ENCODE measurements at places on chromosomes 7 and 10. TPM values are rescaled to one million over a fixed set of nuclear protein-coding genes. Genes with fewer than 3 reads are reported as not detected.

The FAM20C gene
- 11.3 TPM for polyA plus RNA-seq

The ABCF2 gene
- polyA plus RNA-seq = 15.9 TPM

The CADPS2 gene
- polyA plus RNA-seq = 5.9 TPM

The OPN1SW gene
- polyA plus RNA-seq = not detected

The LMBR1 gene
- 10.0 TPM for polyA plus RNA-seq

The FAM221A gene
- 9.8 TPM for polyA plus RNA-seq

The HABP2 gene
- polyA plus RNA-seq = not detected

The CRYGN gene
- polyA plus RNA-seq = 1.4 TPM

The PTF1A gene
- polyA plus RNA-seq = not detected

The DNAJC30 gene
- polyA plus RNA-seq = 5.1 TPM

The AKR1C8 gene
- not detected for polyA plus RNA-seq

The NEUROG3 gene
- 1.1 TPM for polyA plus RNA-seq

The MMD2 gene
- polyA plus RNA-seq = not detected

The CABCOCO1 gene
- 2.4 TPM for polyA plus RNA-seq

The ZMIZ1 gene
- polyA plus RNA-seq = 8.0 TPM

The GIMAP6 gene
- polyA plus RNA-seq = 10.3 TPM

The SRGN gene
- polyA plus RNA-seq = 176 TPM

The GALNT17 gene
- polyA plus RNA-seq = 2.3 TPM

The PTN gene
- polyA plus RNA-seq = 36.4 TPM

The TFEC gene
- 1.0 TPM for polyA plus RNA-seq

The PDE6C gene
- polyA plus RNA-seq = not detected

The RTKN2 gene
- polyA plus RNA-seq = 0.13 TPM

The CALHM1 gene
- not detected for polyA plus RNA-seq

The MKRN1 gene
- polyA plus RNA-seq = 51.8 TPM

The MYPN gene
- polyA plus RNA-seq = not detected

The SPAM1 gene
- polyA plus RNA-seq = not detected

The CELF2 gene
- polyA plus RNA-seq = 20.3 TPM

The ADAM12 gene
- polyA plus RNA-seq = not detected

The MAGI2 gene
- polyA plus RNA-seq = 3.7 TPM

The GPR15LG gene
- polyA plus RNA-seq = 1.0 TPM

The TRPV5 gene
- not detected for polyA plus RNA-seq

The KLF6 gene
- polyA plus RNA-seq = 160 TPM

The CYP26A1 gene
- polyA plus RNA-seq = not detected

The NCF1 gene
- 0.87 TPM for polyA plus RNA-seq

The TDRD1 gene
- not detected for polyA plus RNA-seq

The YAE1 gene
- polyA plus RNA-seq = 21.4 TPM

The C10orf53 gene
- polyA plus RNA-seq = not detected

The LIPN gene
- polyA plus RNA-seq = 0.43 TPM

The POLR2J2 gene
- not detected for polyA plus RNA-seq

The H2AZ2 gene
- polyA plus RNA-seq = 102 TPM

The CAV1 gene
- polyA plus RNA-seq = 133 TPM

The IFT22 gene
- polyA plus RNA-seq = 30.6 TPM

The MRPL32 gene
- polyA plus RNA-seq = 68.5 TPM

Measured in aorta (tissue), 5 donors.